ENCODE measurements at places on chromosomes 6 and 20. TPM values are rescaled to one million over a fixed set of nuclear protein-coding genes. Genes with fewer than 3 reads are reported as not detected.

DNA sequence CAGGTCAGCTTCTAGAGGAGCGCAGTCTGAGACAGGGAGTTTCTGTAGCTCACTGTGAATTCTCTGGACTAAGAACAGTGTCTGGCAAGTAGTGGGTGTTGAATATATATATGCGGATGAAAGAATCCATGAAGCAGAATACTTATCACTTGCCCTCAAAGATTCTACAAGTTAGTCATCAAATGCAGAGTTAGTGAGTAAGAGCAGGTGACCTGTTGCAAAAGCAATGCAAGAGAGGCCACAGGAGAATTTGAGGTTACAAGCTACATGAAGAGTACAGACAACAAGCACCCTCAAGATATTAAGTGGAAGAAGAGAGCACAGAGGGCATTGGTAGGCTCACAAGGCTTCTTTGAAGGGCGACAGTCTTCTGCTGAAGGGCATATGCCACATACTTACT is 103.4 kb upstream of the BTBD3 start:
- DNase-seq = no peak

- DNase-seq = no peak
These were observed 213.9 kb upstream of the STXBP5 start for GRCh38 chr6:146990284-146990683.

- no peak for DNase-seq
These were observed 63.8 kb downstream of the NPEPL1 start for GRCh38 chr20:58756450-58756775.

STMND1 gene
- 0.43 TPM for total RNA-seq

FRK gene
- total RNA-seq = 0.02 TPM

DNA sequence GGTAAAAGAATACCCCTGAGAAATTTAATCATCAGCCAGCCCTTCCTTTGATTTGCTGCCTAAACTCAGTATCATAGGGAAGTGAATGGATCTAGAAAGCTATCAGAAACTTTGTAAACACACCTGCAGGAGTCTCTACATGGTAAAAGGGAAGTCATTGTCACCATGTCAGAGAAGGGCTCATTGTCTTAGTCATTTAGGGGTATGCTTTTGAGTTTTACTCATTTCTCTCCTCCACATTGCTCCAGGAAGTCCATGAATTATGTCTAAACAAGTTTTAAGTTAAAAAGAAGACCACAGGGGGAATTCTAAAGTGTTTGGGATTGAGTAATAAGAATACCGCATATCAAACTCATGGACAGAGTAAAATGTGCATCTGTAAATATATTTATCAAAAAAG is 2.5 kb downstream of the SLC17A1 start:
- DNase-seq = no peak

ABCC10 gene
- total RNA-seq = 46.2 TPM
